ENCODE measurements at places on chromosomes 4 and X.
A peak's percentile ranks its signal among the peaks of the same experiment; 100 is the strongest.

DNA sequence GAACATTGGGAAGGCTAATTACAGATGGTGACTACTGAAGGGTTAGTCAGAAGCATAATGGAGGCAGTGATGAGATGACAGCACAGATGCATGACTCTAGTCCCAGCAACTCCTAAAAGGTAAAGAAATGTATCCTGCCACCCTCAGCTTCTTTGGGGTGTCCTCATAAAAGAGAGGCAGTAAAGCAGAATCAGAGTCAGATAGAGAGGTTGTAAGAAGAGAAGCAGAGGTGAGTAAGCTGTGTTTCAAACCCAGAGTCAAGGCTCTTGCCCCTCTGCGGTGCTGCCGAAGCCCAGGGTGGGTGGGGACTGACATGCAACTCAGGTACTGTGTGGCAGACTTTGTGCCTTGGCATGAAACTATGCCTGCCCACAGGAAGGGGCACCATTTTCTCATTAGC is 59.5 kb upstream of the PGM2 start:
- DNase-seq = no peak

GRCh38 chr4:71029504-71029903 is 36.1 kb downstream of the DCK start:
- no peak for DNase-seq

DNA sequence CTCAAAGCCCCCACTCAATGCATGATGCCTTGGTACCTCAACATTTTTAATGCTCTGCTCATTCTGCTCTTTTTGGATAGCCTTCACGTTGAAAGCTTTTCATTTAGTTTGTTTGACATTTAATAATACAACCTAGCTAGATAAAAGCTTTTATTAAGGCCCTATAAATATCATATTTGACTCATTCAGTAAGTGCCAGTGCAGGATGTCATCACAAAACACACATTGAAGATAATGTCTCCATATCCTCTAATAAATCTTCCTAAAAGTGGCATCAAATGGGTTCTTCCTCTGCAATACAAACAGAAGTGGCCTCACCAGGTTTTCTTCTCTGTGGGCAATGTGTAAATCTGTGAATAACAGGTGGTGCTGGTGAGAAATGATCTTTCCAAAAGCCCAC is 12.0 kb upstream of the PCYT1B start:
- DNase-seq = no peak

DNA sequence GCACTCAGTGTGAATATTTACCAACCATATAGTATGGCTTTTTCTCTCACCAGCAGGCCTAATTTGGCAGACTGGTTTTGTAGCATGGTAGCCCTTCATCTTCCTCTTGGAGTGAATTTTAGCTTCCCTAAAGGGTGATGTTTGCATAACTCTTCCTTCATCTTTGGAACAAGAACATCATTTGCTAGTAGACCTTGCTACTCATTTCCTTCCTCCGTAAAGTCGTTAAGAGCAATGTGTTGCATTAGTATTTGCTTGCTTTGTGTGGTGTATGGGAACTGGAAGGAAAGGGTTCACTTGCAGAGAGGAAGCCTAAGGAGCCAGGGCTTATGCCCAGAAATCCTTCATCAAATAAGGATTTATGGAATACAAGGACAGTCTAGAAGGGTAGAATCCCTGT is 50.2 kb upstream of the PGRMC2 start:
- no peak for DNase-seq

DNA sequence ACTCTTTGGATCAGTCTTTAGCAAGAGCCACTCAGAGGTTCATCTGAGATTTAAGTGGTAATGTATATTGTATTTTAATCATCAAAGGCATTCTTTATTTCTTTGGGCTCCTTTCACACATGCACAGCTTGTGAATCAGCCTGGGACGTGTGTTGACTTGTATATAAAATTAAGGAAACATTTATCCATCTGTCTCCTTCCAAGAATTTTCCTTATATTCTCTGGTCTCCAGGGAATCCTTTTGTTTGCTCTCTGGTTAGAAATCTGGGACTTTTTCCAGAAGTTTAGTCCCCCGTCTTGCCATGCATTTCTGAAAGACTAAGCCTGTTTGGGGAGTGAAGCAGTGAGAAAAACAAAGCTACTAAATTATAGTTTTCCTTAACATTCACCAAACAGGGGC is 212.3 kb downstream of the DCAF12L2 start:
- peak; percentile 36 for DNase-seq

GRCh38 chrX:100379388-100379986 is 30.6 kb downstream of the PCDH19 start:
- DNase-seq = peak; percentile 47

DNA sequence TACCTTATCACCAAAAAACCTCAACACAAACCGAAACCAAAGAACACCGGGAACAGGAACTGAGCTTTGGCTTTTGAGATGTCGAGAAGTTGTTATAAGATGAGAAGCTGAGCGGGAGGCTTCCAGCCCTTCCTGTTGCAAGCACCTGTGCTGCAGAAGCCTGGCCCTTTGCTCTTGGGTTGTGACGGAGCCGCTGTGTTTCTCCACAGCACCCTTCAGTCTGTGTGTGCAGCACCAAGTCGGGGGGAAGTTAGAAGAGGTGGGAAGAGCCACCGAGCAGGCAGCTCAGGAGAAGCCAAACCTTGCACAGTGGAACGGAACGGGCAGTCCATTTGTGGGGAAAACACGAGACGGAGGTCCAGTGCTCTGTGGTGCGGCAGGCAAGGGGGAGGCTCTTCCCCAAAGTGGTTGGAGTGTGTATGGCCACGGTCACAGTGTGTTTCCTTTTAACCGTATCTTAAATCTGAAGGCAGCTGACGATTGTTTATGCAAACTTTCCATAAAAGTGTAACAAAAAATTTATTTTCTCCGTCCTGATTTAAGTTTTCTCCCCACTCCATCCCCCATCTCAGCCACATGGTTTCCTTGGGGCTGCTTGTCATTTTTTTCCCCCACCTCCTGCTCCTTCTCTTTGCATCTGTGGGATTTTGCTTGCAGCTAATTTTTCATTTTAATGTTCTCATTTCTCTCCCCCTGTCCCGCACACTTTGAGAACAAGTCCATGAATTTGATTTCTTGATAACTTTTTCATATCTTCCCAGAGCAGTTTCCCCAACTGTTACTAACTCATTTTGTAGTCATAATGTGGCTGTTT is 123.7 kb downstream of the STOX2 start:
- no peak for DNase-seq

DNA sequence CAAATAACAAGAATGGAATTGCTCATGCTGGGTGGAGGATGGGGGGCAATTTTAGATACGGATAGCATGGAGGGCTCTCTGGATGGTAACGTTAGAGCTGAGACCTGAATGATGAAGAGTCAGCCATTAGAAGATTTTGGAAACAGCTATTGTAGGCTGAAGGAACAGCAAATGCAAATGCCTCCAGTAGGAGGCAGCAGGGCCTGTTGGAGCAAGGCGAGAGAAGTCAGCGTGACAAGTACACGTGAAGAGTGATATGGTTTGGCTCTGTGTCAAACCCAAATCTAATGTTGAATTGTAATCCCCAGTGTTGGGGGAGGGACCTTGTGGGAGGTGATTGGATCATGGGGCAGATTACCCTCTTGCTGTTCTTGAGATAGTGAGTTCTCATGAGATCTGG is 59.3 kb upstream of the SOD3 start:
- DNase-seq = peak; percentile 28
